ENCODE measurements at places on chromosomes 3 and 15.

DNA sequence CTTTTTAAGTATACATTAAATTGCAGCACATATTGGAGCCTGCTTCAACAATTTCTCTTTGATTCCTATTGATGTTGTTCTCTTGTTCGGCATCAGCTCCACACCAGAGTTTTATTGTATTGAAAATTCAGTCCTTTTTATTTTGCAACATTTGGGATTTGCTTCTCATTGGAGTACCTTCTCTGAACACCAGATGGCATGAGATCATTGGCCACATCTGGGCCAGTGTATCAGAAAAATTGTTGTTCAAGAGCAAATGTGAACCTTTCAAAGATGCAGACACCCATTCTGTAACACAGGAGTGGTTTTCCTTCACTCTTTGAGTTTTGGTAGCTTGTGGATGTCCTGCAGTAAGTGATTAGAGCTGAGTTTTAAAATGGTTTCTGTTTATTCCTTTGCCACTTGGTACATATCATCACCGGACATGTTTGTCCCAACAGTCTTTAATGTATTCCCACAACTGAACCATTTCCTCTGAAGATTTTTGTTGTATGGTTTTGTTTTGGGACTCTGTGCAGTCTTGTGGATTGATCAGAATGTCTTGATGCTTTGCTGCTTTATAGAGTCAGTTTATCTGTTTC, 96.1 kb downstream of the MCTP2 start:
- DNase-seq: peak; percentile 30

DNA sequence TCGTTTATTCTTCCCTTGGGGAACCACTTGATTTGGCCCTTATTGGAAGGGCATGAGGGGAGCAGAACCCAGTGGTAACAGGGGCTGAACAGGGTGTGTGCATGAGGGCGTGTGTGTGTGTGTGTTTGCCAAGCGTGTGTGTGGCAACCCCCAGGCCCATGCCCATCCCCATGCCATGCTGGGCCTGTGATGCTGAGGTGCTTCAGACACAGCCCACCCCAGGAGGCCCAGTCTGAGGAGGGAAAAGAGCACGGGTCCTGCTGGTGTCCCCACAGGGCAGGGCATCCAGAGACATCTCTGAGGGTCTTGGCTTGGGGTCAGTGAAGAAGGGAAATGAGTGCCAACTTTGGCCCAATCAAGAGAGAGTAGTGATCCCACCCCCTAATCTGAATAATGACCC, 71.6 kb downstream of the RASGRF1 start:
- no peak for DNase-seq

GRCh38 chr15:88992216-88992615, 79.0 kb upstream of the MFGE8 start:
- DNase-seq: no peak

DNA sequence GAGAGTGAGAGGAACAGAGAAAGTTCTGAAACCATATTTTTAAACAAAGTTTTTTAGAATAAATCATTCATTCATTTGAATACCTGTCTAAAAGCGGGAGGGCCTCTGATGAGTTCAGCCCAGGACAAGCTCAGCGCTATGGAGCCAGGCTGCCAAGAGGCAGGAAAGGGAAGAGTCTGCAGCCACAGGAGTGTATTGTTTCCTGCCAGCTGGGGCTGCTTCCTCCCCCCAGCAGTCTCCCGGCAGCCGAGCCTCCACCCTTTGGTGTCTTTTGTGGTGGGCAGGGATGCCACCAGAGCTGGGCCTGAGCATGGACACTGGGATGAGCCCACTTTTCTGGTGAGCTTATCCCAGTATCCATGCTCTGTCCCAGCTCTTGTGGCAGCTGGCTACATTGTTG, 199.5 kb upstream of the TPRG1 start:
- no peak for DNase-seq

GRCh38 chr3:13811614-13812013, 68.3 kb downstream of the WNT7A start:
- DNase-seq: no peak

DNA sequence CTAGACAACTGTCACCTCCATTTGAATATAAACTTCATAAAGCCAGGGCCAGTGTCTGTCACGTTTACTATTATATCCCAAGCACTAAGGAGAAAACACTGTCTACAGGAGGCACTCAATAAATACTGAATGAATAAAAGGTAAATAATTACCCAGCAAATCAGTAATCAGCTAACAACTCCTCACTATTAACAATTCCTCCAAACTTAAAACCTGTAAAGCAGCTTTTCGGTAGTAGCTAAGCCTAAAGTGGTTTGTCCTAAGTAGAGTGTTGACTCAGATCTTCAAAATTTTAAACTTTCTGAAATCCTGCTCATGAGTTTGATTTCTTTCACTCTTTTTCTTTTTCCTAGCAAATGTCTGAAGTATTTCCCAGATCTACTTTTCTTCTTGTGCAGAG, 39.9 kb downstream of the C3orf80 start:
- DNase-seq: no peak

- no peak for DNase-seq
These were observed 2.3 kb upstream of the CMC1 start for GRCh38 chr3:28239108-28239507.

GRCh38 chr3:156483961-156484787, 70.7 kb downstream of the SSR3 start:
- peak; percentile 62 for DNase-seq

GRCh38 chr3:134388788-134389485, 14.7 kb upstream of the AMOTL2 start:
- DNase-seq: no peak

- no peak for DNase-seq
These were observed 41.6 kb downstream of the PIK3CA start for GRCh38 chr3:179189759-179190158.

DNA sequence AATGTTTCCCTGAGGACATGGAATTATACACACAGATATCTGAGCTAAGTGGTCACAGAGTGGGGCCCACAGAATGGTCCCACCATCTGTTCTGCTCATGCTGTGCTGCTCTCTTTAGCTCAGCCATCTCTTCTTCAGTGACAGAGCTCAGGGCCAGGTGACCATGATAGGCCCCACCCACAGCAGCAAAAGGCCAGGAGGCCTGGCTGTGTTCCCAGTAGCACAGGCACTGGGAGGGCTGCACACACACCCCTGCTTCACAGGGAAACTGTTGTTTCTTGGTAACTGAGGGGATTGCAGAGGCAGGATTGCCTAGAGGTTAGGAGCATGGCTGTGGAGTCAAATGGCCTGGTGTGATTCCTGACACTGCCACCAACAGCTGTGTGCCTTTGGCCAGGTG, 4.8 kb upstream of the FBXW12 start:
- DNase-seq: peak; percentile 14

- no peak for DNase-seq
These were observed 1.8 kb upstream of the CYP11A1 start for GRCh38 chr15:74369084-74369745.

DNA sequence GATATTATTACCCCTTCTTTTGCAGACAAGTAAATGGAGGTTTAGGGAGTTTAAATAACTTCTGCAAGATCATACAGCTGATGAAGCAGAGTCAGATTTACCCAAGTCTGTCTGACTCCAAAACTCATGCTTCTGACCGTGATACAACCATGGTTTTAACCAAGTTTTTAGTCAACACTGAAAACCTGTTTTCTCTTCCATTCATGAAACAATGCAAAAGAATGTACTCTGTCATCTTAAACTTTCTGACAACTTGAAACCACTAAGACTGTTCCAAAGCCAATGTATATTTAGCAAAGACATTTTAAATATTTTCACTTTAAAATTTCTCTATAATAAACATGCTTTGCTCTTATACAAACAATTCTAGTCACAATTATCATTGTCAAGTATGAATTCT, 77.0 kb upstream of the RBMS3 start:
- DNase-seq: no peak

DNA sequence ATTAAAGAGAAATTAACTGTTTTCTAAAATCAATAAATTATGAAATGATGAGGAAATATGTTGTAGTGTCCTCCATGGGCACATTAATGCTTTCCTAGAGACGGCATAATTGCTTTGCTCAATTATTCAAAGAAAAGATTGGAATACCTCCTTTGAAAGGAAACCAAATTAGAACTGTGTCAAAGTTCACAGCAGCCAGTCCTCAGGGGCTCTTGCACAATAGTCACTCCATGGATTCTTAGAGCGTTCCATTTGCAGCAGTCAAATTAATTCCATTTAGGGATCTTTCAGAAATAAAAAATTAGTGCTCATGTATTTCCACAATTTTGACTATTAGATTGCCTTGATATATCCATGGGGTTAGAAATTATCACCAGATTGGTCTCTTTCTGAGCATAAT, 841.6 kb upstream of the DPPA4 start:
- no peak for DNase-seq

GRCh38 chr15:61892140-61892539, 168.1 kb downstream of the VPS13C start:
- no peak for DNase-seq

DNA sequence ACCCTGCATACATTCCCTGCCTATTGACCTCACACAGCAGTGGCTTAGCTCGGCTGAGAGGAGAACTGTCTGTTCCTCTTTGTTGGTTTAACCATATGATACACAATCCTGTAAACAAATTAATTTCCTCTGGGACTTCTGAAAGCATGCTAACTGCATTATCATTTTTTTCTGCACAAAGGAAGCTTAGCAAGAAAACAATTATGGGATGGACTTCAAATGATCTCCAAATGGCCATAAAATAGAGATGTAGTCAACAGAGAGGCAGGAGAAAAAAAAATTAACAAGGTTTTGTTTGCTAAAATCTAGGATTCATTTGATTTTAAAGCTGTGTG, 14.4 kb upstream of the TMC3 start:
- DNase-seq: no peak

- DNase-seq: peak; percentile 31
These were observed 233.9 kb upstream of the CADM2 start for GRCh38 chr3:84724877-84725276.

GRCh38 chr3:27485866-27486265, 1.7 kb upstream of the SLC4A7 start:
- DNase-seq: peak; percentile 15

- peak; percentile 59 for DNase-seq
These were observed 43.1 kb downstream of the AMOTL2 start for GRCh38 chr3:134330883-134331810.

DNA sequence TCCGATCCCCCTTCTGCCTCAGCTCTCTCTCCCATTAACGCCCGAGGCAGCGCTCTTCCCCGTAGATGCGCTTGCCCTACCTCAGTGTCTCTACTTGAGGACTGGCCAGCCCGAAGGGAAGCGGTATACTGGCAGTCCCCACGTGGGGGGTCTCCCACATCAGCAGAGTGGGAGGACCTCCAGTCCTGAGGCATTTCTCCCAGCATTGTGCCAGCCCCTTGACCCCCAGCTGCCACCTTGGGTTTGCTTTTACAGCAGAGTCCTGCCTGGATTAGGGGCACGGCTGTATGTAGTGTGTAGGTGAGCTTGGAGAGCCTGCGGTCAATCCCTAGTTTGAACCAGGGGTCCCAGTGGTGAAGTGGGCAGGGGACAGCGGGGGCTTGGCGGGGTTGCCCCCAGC, 767 bp downstream of the SEMA3F start:
- no peak for DNase-seq

- DNase-seq: peak; percentile 80
These were observed 9.2 kb downstream of the TMPRSS7 start for GRCh38 chr3:112043621-112044201.

DNA sequence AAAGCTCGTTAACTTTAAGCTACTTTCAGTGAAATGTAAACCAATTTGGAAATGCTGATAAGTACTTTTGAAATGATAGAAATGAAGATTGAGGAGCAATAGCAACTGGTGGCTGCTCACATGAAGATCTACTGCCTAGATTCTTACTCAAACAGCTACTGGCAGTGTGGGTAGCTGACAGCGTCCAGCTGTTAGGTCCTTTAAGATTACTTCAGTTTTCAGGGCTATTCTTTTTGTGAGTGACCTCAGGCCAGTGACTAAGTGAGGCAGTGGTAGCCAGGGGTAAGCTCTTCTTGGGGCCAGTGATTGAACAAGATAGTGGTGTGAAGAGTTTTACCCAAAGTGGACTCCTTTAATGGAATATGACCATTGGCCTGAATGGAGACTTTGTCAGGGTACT, 41.3 kb downstream of the NECTIN3 start:
- DNase-seq: no peak

DNA sequence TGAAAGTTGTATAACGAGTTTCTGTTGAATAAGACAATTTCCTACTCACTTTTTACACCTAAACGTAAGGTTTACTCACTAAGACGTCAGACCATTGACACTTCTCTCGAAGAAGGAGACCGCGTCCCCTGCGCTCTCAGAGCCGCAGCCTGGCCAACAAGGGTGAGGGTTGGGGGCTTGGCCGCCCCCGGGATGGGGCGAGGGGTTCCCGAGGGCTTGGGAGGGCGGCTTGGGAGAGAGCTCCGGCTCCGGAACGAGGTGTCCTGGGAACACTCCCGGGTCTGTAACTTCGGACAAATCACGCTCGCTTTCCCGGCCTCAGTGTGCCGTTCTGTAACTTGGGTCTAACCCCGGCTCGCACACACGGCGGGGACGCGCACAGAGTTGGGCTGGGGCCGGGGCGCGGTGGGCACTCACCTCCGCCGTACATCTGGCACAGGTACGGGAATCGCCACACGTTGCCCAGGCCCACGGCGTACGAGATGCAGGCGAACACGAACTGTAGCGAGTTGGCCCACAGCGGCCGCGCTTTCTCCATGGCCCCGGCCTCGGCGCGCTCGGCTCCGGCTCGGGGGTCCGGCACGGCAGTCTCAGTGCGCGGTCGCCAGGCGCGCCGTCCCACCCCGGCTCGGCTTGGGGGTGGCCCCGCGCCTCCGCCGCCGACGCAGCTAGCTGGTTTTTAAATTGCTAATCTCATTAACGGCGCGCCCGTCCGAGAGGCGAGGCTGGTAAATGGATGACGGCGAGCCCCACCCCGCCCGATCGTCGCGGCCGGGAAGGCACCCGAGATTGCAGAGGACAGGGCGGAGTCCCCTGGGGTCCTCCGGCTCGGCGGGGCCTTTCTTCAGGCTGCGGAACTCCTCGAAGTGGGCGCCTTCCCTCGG, at the start of gene SLC6A20:
SLC6A20 (minus strand) TSS at position 655 of the 884 bp plus-strand sequence; CDS start at position 538, 117 bp downstream.
- no peak for DNase-seq

- no peak for DNase-seq
These were observed 45.1 kb downstream of the SEMA5B start for GRCh38 chr3:122982216-122983185.

GRCh38 chr15:101407439-101407838, 82.1 kb downstream of the PCSK6 start:
- DNase-seq: no peak

GRCh38 chr3:159038405-159038804, 236.6 kb downstream of the MFSD1 start:
- no peak for DNase-seq

DNA sequence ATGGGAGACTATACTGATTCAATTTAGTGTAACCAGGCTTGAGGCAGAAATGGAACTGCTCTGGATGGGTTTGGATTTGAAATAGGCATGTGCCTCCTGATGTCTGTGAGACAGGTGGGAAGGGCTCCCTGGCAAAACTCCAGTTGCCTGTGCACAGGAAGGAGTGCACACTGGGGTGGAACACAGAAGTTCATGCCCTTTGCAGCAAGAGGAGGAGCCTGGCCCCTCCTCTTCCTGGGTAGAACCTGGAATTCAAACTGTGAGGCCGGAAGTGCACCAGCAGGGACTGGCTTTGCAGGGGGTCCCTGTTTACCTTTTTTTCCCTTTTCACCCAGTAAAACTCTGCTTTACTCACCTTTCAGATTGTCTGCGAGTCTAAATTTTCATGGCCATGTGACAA, 99.9 kb downstream of the GMPS start:
- DNase-seq: no peak
